ENCODE measurements at places on chromosomes 2 and 18. TPM values are rescaled to one million over a fixed set of nuclear protein-coding genes. Genes with fewer than 3 reads are reported as not detected.
A peak's percentile ranks its signal among the peaks of the same experiment; 100 is the strongest.

- H3K27ac ChIP-seq = no peak overlapping the region
Measured at GRCh38 chr2:153891051-153891450, 19.3 kb downstream of the GALNT13 start.

DNA sequence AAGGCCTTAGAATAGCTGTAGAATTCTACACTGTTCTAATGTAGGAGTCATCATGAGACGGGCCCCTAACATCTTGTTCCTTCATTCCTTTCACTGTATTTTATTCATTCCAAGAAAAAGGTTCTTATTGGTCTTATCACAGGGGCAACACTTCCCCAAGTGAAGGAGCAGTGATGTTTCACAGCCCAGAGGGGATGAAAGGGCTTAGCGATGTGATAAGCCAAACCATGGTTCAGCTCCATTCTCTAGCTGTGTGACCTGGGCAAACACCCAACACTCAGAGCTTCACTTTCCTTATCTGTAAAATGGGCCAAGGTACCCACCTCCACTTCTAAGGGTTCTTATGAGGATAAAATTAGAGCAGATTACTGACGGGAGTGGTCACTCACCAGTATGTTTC lies 25.4 kb upstream of the HS6ST1 start:
- no peak overlapping the region for H3K4me3 ChIP-seq
- no peaks in the 10 kb centered on the region for H3K4me1 ChIP-seq
- no peak for DNase-seq
- peaks cover 4% of the 10 kb centered on the region for H3K36me3 ChIP-seq
- no peak overlapping the region for H3K27ac ChIP-seq

DNA sequence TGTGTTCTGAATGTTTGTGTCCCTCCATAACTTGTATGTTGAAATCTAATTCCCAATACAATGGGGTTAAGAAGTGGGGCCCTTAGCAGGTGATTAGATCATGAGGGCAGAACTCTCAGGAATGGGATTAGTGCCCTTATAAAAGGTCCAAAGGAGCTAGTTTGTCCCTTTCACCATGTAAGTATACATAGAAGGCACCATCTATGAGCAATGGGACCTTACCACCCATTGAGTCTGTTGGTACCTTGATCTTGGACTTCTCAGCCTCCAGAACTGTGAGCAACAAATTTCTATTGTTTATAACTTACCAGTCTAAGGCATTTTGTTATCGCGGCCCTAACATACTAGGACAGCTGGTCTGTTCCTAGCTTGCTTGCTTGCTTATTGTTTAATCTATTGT lies 106.3 kb downstream of the MYCN start:
- H3K27ac ChIP-seq = no peak overlapping the region
- no peak for DNase-seq
- peaks cover 3% of the 10 kb centered on the region for H3K27me3 ChIP-seq
- H3K4me1 ChIP-seq = peaks cover 21% of the 10 kb centered on the region

DNA sequence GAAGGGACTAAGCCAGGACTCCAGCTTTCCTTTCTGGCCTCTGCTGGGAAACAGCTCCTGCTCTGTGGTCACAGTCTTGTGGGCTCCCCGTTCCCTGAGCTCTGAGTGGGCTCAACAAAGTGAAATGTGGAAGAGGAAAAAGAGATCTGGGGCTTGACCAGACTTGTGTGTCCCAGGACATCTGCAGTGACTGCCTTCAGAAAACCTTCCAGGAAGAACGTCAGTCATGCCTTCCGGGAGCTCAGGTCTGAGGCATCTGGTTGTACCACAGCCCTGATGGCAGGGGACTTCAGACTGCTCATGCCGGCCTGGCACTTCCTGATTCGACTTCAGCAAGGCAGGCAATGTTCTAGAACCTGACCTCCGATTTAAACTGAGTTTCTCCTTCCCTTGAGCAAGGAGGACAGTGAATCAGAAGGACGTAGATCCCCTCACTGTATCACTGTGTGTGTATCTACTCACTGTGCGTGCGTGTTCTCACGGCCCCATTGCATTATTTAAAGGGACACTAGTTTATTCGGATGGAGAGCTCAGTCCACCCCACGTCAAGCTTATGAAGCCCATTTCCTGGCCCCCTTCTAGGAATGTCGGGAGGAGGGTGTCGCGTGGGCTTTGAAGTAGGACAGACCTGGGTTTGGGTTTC lies 548 bp upstream of the FBLN7 start:
- peaks cover under 1% of the 10 kb centered on the region for H3K36me3 ChIP-seq
- H3K4me3 ChIP-seq = peak overlapping the region; percentile 67
- peaks cover 4% of the 10 kb centered on the region for H3K4me1 ChIP-seq
- no peak overlapping the region for H3K27ac ChIP-seq
- no peak for DNase-seq

GRCh38 chr2:45119855-45120254 lies 110.6 kb upstream of the SIX2 start:
- H3K36me3 ChIP-seq = no peaks in the 10 kb centered on the region
- H3K4me1 ChIP-seq = peaks cover 6% of the 10 kb centered on the region
- H3K27me3 ChIP-seq = peaks cover 3% of the 10 kb centered on the region
- no peak overlapping the region for H3K27ac ChIP-seq
- DNase-seq = no peak
- H3K4me3 ChIP-seq = no peak overlapping the region

DNA sequence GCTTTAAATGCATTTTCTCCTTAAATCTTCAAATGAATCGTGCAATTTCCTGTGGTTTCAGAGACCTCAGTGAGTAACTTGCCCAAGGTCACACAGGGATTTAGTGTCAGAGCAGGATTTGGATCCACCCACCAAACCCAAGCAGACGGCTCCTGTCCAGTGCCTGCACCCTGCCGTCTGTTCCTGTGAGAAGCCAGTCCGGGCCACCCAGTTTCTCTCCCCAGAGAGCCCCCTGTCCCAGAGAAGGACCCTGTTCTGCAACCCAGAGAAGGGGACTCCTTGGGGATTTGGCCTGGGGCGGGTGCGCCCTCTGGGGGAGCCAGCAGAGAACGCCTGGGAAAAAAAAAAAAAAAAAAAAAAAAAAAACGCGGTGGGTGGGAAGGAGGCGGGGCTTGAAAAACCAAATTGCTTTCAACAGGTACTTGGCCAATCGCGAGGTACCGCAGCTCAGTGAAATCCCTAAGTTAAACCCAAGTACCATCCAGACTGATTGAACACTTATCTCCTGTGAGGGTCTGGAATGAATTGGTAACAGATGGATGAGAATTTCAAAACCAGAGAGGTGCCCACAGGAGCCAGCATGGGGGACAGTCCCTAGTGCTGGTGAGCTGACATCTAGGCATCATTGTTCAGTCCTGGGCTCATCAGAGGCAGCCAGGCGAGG lies 30.9 kb upstream of the REEP1 start:
- no peaks in the 10 kb centered on the region for H3K36me3 ChIP-seq
- H3K4me3 ChIP-seq = peak overlapping the region; percentile 9
- peaks cover 15% of the 10 kb centered on the region for H3K4me1 ChIP-seq
- H3K27me3 ChIP-seq = peaks cover 2% of the 10 kb centered on the region
- peak; percentile 49 for DNase-seq

GRCh38 chr2:36663851-36664695 lies 32.4 kb upstream of the VIT start:
- no peak overlapping the region for H3K27ac ChIP-seq
- H3K27me3 ChIP-seq = peaks cover 6% of the 10 kb centered on the region
- H3K4me3 ChIP-seq = no peak overlapping the region
- H3K4me1 ChIP-seq = no peaks in the 10 kb centered on the region
- H3K36me3 ChIP-seq = no peaks in the 10 kb centered on the region
- DNase-seq = no peak

DNA sequence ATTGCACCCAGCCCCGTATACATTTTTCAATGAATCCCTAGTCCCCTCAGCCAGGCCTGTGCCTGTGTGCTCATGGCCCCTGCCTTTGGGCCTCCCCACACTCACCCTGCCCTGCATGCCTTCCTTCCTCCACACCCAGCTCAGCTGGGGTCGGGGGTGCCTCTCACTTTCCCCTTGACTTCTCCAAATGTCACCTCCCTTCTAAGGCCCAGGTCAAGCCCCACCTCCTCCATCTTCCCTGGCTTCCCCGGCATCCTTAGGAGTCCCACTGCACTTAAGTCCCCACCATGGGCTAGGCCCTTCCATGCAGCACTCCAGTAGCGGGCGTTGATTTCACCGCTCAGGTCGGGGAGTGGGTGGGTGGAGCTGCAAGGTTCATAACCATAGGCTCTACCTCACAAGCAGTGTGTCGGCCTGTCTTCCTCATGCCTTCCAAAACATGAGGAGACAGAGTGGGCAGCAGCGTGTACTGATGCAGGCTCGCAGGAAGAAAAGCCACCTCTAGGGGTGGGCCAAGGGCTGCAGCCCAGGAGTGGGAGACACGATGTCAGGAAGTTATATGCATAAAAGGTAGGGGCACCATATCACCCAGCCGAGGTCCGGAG lies 47.7 kb downstream of the DNMT3A start:
- peaks cover 2% of the 10 kb centered on the region for H3K36me3 ChIP-seq
- H3K4me3 ChIP-seq = no peak overlapping the region
- H3K4me1 ChIP-seq = no peaks in the 10 kb centered on the region

- DNase-seq = no peak
- no peak overlapping the region for H3K27ac ChIP-seq
- H3K36me3 ChIP-seq = no peaks in the 10 kb centered on the region
- peaks cover 3% of the 10 kb centered on the region for H3K27me3 ChIP-seq
- H3K4me1 ChIP-seq = peaks cover 24% of the 10 kb centered on the region
Measured at GRCh38 chr2:110858135-110858725, 125.9 kb downstream of the ACOXL start.

DNA sequence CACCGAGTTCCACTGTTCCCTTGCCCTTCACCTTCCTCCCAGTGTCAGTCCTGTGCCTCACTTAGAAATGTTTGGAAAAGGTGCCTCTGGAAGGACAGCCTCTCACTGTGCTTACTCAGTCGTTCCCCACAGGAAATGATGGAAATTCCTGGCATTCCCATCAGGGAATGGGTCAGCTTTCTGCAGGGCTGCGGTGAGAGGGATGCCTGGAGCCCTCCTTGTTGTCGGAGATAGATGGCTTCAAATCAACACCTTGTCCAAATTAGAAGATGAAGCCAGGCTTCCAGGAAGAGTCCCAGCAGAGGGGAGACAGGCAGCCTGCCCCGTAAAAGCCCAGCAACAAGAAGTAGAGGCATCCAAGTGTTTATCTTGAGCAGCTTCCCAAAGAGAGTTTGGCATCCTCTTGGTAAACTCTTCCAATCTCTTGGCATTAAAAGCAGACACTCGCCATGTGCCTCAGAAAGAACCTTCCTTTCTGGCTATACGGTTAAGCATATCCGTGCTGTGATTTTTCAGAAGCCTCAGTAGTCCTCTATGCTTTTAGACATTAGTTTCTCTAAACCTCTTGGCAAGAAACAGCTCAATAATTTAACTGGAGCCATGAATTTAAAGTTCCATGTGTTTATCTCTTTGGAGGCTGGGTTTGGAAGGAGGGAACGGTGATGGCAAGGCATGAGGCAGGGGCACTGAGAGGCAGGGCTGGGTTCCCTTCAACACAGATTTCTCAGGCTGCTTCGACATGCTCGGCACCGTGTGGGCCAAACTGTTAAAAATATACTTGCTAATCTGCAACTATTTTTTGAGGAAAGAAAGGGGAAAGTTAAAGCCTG lies 25.1 kb downstream of the COLEC12 start:
- peaks cover 5% of the 10 kb centered on the region for H3K27me3 ChIP-seq
- peaks cover 17% of the 10 kb centered on the region for H3K4me1 ChIP-seq
- no peak overlapping the region for H3K4me3 ChIP-seq
- no peak overlapping the region for H3K27ac ChIP-seq
- no peaks in the 10 kb centered on the region for H3K36me3 ChIP-seq
- no peak for DNase-seq

The SULT1C4 gene
- total RNA-seq = 35.5 TPM

The CNNM4 gene
- 10.7 TPM for total RNA-seq

The HES6 gene
- 64.7 TPM for total RNA-seq

The VAMP8 gene
- 76.0 TPM for total RNA-seq

The GAREM1 gene
- total RNA-seq = 11.4 TPM

The CDK15 gene
- not detected for total RNA-seq

The MATN3 gene
- 3.1 TPM for total RNA-seq

The DCTN1 gene
- 178 TPM for total RNA-seq

All from progenitor cell of endocrine pancreas (in vitro differentiated cells).